Activated T-helper 1 cell treated with Interleukin-2 at 50 U/mL for 16 hours (primary cell): ENCODE measurements at places on chromosomes 3 and 15.

GRCh38 chr15:81942157-81942556, 103.7 kb downstream of the MEX3B start:
- DNase-seq, result no peak

DNA sequence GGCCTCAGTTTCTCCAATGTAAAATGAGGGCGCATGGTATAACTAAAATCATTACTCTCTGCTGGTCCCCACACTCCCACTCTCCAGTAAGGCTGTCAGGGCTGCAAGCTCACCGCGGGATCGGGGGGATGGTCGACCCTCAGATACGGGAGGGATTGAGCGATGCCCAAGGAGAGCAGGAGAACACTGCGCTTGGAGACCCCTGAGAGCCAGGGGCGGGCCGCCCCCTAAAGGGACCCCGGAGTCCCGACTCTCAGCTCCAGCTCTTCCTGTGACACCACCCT, 713 bp upstream of the PLEKHO2 start:
- DNase-seq, result no peak

DNA sequence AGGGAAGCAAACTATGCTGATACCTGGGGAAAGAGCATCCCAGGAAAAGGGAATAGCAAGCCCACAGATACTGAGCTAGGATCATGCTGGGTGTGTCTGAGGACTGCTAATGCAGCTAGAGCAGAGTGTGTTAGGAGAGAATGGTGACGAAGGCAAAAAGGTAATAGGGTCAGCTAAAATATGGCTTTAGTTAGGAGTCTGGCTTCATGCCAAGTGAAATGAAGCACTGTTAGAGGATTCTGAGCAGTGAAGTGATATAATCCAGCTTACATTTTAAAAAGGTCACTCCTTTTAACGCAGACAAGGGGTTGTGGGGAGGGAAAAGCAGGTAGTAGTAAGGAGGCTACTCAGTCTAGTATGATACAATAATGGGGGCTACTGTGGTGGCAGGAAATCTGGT, 30.4 kb downstream of the SECISBP2L start:
- DNase-seq, result no peak

DNA sequence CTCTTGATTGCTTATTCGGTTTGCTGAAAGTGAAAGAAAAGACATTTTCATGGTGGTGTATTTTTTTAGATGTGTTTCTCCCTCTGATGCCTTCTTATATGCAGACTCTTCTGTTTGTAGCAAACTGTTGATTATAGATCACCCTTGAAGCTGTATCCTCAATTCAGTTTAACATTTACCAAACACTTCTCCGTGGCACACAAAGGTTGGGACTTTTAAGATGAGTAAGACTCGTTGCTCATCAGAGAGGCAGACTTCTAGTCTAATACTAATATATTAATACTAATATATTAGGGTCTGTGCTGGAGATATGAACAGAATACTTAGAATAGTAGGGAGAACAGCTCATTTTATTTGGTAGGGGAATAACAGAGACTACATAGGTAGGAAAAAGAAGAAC, 32.8 kb downstream of the RASA2 start:
- no peak for DNase-seq

GRCh38 chr3:35708394-35709271, 69.3 kb downstream of the ARPP21 start:
- no peak for DNase-seq

DNA sequence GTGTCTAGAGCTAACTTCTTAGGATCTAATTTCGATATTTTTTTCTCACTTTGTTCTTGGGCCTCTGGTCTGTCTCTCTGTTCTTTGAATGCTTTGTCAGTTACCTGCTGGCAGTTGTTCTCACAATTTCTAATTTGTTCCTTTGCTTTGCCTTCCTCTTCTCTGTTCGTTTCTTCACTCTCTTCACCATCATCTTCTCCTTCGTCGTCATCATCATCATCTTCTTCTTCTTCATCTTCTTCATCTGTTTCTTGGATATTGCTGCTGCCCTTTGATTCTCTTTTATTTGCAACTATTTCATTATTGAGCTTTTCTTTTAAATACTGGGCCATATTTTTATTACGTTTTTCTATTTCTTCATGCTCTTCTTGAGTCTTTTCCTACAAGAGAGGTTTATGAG, 2.7 kb downstream of the LMOD3 start:
- no peak for DNase-seq

DNA sequence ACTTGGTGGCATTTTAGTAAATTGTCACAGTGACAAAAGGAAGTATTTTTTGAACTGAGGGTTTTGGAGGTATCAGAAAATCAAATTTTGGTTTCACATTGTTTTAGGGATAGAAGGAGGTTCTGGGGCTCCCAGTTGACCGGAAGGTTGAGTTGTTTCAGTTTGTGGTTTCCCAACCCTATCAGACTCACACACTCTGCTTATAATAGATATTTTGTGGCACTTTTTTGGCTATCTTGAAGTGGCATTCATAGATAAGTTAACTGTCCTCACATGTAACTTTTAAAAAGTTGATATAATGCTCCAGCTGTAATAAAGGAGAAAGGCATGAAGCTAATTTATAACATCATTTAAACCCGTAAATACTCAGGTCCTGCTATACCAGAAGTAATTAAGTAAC, 12.8 kb downstream of the ARMC8 start:
- DNase-seq, result no peak

GRCh38 chr3:46365041-46365440, 5.7 kb upstream of the CCR5 start:
- no peak for DNase-seq
